Fibroblast of villous mesenchyme (primary cell): ENCODE measurements at places on chromosomes 12 and 14. TPM values are rescaled to one million over a fixed set of nuclear protein-coding genes. Genes with fewer than 3 reads are reported as not detected.

DNA sequence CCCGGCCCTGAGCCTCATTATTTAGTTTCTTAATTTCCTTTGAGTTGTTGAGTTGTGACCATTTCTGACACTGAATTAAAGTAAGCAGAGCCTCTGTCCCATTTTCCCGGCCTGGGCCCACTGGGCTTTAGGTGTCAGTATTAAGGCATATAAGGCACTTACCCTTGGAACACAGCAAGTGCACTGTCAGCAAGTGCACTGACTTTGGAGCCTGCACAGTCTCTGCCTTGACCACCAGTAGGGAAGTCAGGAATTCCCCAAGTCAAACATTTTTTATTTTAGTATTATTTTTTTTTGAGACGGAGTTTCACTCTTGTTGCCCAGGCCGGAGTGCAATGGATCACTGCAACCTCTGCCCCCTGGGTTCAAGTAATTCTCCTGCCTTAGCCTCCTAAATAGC is 56.6 kb downstream of the MAX start:
- no peak for DNase-seq

CCNK gene
- 20.9 and 38.4 TPM in 2 replicates for total RNA-seq

PIK3C2G gene
- total RNA-seq = not detected in 2 replicates

EPS8 gene
- total RNA-seq = 79.9 and 100 TPM in 2 replicates

DNA sequence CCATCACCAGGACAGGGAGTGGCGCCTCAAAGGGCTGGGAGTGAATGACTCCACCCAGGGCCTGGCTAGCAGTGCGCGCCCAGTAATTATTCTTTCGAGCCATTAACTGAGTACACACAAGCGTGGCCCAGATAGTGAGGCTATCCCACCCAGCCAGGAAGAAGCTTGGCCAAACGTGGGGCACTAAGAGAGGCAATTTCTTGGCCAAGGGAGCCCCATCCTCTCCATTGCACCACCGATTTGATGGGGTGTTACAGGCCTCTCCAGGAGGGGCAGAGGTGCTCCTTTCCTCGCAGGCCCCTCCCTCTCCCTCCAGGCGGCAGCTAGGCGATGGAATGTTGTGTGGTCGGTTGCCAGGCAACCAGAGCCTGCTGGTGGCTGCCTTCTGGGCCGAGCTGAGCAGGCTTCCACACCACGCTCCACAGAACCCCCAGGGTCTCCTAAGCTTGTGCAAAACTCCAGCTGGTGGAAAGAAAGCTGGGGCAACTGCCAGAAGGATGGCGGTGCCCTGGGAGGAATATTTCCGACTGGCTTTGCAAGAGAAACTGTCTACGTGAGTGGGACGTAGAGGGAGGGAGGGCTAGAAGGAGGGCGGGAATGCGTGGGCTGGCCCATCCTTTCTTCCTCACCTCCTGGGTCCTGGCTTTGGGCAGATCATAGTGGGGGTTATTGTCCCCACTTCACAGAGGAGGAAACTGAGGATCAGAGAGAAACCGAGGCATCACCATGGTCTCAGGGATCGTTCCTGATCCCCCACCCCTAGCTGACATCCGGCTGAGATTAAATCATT is at the start of gene CFAP73:
CFAP73 (plus strand) TSS at position 364 of the 790 bp plus-strand sequence; CDS start at position 498, 134 bp downstream.
- peak; percentile 70 for DNase-seq

DNA sequence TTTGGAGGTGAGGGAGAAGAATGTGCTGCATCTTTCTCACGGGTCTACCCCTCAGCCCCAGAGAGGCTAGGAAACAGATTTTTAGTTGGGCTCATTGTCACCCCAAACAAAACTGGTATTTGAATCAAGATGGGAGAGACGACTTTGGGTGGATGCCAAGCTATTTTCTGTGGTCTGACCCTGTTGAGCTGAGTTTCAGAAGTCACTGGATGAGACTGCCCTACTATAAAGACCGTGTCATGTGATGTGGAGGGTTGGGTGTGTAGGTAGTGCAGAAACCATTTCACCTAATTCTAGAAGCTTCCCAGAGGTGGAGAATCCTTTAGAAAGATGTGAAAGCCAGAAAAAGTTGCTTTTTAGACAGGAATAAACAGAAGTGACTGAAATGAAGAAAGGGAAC is 60.2 kb downstream of the IFT43 start:
- DNase-seq = no peak

GRCh38 chr12:28232211-28232928 is 42.1 kb downstream of the CCDC91 start:
- DNase-seq = no peak

TMTC1 gene
- total RNA-seq = 12.2 and 33.2 TPM in 2 replicates

ADSS1 gene
- total RNA-seq = 1.3 and 4.3 TPM in 2 replicates

DNA sequence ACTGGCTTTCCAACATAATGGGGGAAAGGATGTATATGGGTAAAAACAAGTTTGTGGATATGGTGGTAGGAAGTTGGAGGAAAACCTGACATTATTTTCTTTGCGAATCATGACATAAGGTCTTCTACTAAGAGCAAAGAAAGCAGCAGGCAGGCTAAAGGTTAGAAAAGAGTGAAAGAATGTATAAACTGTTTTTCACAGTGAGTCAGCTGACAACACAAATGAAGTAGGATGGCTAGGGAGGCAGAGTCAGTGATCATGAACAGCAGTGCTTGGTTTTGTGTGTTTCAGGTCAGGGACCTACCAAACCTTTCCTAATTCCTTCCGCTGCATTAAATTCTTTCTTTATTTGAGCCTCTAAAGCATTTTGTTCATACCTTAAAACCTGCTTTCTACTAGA is 46.3 kb upstream of the CATSPERB start:
- DNase-seq = no peak

DNA sequence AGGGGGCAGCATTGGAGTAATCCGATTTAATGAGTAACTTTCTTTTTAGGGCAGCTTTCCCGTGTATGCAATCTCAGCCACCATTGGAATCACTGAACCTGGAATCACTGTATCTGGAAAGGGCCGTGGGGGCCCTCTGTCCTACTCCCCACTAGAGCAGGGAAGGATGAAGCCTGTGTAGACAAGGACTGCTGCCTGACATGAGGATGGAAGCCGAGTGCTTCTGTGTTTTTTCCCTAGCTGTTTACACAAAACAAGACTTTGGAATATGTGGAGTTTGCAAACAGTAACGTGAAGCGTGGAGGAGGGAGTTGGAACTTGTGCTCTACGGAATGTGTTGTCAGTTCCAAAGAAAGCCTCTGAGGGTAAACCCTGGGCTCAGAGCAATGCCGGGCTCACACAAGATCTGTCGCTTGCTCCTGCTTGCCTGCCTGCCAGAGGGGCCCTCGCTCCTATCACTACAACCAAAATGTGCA is 32.4 kb upstream of the HDAC7 start:
- DNase-seq = peak; percentile 68

- no peak for DNase-seq
These were observed 40.8 kb downstream of the VDR start for GRCh38 chr12:47863985-47864384.

PRH1 gene
- total RNA-seq = 30.2 and 32.9 TPM in 2 replicates

CACNB3 gene
- 29.8 and 30.3 TPM in 2 replicates for total RNA-seq

- DNase-seq = no peak
These were observed 1.4 kb downstream of the LRP10 start for GRCh38 chr14:22872833-22873520.
